ENCODE measurements at places on chromosomes 7 and 10.
A peak's percentile ranks its signal among the peaks of the same experiment; 100 is the strongest.

GRCh38 chr7:47357361-47357760 is 224.6 kb downstream of the TNS3 start:
- DNase-seq = no peak

DNA sequence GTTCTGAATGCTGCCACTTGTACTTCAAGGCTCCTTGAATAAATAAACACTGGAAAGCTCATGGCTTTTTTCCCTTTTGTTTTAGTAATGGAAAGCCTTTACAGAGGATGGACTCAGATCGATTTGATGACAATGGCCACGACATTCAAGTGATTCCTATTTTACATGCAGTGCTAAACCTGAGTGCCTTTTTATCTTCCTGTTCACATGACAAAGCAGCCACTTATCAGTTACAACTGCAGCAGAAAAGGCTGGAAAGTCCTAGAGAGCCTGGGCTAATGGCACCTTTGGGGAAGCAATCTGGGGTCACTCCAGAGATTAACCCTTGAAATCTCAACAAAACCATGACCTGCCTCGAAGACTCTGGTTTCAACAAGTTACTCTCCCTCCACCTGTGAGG is 249.0 kb upstream of the AUTS2 start:
- DNase-seq = no peak

- peak; percentile 40 for DNase-seq
These were observed 90.1 kb upstream of the NFE2L3 start for GRCh38 chr7:26061678-26062603.

DNA sequence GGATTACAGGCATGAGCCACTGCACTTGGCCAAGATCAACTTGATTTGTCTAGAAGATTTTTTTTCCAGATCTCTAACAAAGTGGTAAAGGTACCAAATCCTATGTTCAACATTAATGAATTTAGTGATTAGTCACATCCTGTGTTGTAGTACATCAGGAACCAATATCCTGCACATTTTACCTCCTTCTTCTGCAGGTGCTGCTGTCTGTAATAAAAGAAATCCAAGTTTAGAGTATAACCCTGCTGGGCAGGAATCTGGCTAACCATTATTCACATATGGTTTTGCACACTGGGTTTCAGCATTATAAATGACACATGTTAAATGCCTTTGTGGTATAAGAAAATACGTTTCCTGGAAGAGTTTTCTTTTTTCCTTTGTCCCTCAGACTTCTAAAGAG is 10.8 kb downstream of the PARD3 start:
- DNase-seq = no peak

DNA sequence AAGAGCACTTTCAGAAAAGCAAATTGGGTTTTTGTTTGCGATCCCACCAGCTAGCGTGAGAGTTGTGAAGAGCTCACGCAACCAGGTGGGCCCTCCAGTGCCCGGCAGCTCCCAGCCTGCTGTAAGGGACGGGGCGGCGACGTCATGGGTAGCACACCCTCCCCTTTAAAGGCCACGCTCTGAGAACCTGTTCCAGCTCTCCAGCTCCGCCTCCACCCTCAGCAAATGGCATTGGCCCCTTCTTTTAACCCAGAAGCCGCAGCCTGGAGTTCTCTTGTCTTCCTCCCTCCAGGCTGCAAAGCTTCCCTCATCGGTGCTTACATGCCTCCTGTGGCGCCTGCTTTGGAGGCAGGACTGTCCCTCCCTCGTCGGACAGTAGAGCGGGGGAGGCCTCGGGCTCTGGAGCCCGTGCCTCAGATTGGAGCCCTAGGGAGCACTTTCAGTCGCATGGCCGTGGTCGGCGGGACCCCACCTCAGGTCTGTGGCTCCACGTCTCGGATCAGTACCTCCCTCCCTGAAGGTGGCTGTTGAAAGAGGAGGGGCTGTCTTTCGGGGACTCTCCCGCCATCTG is 32.9 kb downstream of the WIPI2 start:
- DNase-seq = no peak

- no peak for DNase-seq
These were observed 10.7 kb upstream of the OGA start for GRCh38 chr10:101828766-101829551.

GRCh38 chr10:18059826-18060559 is 80.2 kb upstream of the CACNB2 start:
- no peak for DNase-seq

GRCh38 chr7:81993186-81993585 is 223.3 kb upstream of the HGF start:
- no peak for DNase-seq
